ENCODE measurements at places on chromosomes 1 and 21. TPM values are rescaled to one million over a fixed set of nuclear protein-coding genes. Genes with fewer than 3 reads are reported as not detected.

Gene DISP1
- total RNA-seq = 0.18 TPM

Gene PTPN14
- total RNA-seq = 0.56 TPM

Gene C1QC
- not detected for total RNA-seq

- no peak for DNase-seq
These were observed 6.8 kb downstream of the ARID1A start for GRCh38 chr1:26702680-26703038.

- no peak for DNase-seq
These were observed 15.0 kb downstream of the NES start for GRCh38 chr1:156662005-156662799.

Measured in Karpas-422 (cell line).